ENCODE measurements at places on chromosomes 2 and 18.

DNA sequence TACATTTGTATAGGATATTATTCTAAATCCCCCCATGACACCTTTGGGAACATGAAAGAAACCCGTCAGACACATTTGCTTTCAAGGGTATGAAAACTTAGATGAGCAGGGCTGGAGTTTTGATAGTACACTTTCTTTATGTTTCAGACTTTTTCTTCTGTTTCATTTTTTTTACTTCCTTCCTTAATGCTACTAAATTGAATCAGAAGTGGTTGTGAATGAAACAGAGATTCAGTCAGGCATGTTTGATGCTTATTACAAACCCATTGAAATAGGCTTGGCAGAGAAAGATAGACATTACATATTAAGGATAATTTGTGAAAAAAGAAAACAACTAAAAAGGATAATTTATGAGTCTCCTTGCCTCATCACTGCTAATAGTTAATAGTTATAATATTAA is 26.8 kb downstream of the SLC30A6 start:
- no peak for DNase-seq

DNA sequence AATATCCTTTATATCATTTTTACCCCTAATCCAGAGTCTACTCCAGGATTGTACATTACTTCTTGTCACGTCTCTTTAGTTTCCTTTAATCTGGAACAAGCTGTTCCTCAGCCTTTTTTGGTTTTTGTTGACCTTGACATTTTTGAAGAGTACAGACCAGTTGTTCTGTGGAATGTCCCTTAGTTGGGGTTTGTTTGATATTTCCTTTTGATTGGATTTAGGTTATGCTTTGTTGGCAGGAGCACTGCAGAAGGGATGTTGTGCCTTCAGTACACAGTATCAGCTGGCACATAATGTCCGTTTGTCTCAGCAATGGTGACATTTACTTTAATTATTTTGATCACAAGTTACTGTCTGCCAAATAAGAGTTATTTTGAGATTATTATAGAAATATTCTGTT is 160.6 kb downstream of the MEIS1 start:
- no peak for DNase-seq

DNA sequence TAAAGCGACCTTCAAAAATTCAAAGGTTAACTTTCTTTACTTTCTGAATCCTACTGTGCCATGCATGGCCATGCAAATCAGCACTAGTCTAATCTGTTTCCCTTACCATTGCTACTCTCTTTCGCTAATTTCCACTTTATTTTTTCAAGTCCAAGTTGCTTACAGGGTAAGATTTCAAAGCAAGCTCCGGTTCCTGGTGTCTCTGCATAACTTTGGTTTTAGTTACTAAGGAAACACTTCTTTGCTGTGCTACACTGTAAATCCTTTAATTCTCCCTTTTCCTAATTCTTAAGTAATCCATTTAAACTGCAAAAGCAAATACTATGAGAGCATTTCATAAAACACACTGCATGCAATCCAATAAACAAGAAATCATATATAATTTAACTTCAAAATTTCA is 383.5 kb upstream of the LYPD1 start:
- DNase-seq = no peak

GRCh38 chr2:118849226-118850167 is 2.0 kb upstream of the EN1 start:
- no peak for DNase-seq

DNA sequence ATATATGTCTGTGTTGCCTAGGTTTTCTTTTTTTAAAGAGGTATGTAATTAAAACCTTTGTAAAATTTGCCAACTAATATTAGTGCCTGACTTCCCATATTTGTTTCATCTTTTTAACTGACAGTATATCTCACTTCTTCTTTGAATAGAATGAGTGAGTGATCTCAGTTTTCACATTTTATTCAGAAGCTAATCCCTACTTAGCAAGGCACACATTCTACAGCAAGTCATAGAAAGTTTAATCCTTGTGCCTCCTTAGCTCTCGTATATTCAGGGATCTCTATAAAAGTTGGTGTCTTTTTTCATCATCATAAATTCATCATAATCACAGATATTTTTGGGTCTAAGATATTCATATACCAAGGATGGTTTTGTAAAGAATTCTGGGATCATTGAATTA is 66.6 kb downstream of the RIF1 start:
- DNase-seq = no peak

- no peak for DNase-seq
Measured at GRCh38 chr2:1636791-1637415, 107.4 kb downstream of the PXDN start.

- no peak for DNase-seq
Measured at GRCh38 chr2:205407984-205408383, 274.3 kb upstream of the NRP2 start.

GRCh38 chr2:121049131-121049530 is 235.9 kb downstream of the TFCP2L1 start:
- no peak for DNase-seq

DNA sequence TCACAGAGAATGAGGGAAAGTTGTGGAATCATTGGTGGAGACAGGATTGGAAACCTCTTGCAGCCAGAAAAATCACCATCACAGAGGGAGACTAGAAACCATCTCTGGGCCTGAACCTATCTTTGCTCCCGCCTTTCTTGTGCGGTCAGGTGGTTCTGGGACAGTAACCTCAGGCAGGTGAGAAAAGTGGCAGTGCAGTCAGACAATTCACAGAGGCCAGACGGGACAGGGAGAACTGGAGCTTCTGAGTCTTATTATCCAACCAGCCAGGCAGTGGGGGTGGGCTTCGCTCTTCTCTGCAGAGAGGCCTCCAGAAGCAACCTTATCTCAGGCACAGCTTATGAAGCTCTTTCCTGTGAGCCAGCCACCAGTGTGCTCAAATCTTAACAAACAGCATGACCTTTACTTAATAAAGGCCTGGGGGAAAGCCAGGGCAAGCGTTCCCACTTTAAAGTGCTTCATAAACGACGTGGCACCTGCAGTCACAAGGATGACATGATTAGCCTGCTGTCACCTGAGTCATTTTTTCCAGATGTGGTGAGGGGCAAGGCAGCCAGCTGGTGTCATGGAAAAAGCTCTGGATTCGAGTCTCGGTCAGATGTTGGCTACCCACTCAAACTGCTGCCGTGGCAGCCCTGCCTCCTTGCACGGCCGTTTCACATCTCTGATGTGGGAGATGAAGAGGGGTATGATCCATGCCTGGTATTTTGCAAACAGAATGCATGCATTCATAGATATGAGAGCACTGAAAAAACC is 109.7 kb downstream of the B3GNT2 start:
- DNase-seq = peak; percentile 62

GRCh38 chr2:133130548-133131246 is 437.6 kb downstream of the NCKAP5 start:
- DNase-seq = no peak

GRCh38 chr2:225488743-225489142 is 89.2 kb downstream of the NYAP2 start:
- DNase-seq = no peak

- DNase-seq = no peak
Measured at GRCh38 chr18:69898241-69898861, 49.3 kb downstream of the CD226 start.

- DNase-seq = no peak
Measured at GRCh38 chr2:6828299-6828584, 37.5 kb downstream of the CMPK2 start.

DNA sequence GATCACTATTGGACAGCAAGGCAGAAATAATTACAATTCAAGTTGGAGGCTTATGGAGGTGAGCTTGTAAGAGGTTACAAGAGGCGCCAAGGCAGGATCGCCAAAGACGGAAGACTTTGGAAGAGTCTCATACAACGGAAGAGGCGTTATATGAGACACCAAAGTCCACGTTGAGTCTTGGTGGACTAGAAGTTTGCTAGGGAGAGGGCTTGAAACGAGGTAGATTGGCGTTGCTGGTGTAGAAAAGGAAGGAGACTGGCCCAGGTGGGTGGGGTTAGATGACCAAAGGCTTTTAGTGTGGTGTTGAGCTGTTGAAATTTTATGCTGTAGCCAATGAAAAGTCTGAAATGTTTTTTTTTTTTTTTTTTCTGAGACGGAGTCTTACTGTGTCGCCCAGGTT is 1.4 kb downstream of the MSH2 start:
- DNase-seq = no peak
